ENCODE measurements at places on chromosomes 5 and 9.

DNA sequence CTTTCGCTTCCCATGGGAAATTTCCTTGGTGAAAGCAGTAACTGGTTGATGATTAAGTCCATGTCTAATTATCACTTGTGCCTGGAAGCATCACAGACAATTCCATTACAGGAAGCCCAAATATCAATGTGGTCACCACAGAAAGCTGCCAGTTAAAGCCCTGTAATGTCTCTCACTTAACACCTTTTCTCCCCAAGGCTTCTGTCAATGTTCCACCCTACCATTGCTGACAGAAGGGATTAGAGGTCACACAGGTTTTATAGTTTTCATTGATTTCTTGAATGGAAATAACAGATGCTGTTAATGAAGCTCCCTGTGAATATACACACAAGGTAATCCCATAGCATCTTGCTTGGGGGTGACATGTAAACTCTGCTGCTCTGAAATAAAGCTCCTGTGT is 279.2 kb downstream of the COX7C start:
- H3K4me1 ChIP-seq: no peaks in the 10 kb centered on the region
- peaks cover 9% of the 10 kb centered on the region for H3K27me3 ChIP-seq
- H3K36me3 ChIP-seq: no peaks in the 10 kb centered on the region
- H3K4me3 ChIP-seq: no peak overlapping the region
- DNase-seq: no peak

DNA sequence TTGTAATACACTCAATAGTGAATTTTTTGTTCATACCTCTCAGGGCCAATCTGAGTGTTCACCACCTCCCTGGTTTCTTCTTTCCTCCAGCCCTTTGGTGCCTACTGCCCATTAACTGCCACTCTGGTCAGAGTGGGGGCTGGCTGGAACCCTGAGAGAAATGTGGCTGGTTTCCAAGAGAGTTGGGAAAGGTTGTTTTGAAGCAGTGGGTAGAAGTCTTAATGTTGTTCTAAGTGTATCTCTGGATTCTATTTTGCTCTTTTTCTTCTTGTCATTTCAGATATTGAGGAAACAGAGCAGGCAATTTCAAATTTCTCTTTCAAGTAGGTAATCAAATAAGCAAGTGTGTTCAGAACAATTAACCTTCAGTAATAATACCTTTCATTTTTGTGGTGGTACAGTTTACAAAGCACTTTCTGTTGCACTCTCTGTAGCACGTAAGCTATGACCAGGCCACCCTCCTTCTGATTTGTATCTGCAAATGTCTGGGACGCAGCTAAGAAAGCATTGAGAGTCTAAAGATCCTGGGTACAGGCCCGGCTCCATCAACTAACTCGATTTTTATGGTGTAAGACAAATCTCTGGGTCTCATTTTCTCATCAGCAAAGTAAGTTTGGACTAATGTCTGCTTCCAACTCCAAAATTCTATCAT is 8.4 kb downstream of the SLC1A3 start:
- H3K4me1 ChIP-seq: no peaks in the 10 kb centered on the region
- no peak for DNase-seq
- no peak overlapping the region for H3K4me3 ChIP-seq
- H3K27ac ChIP-seq: no peak overlapping the region

DNA sequence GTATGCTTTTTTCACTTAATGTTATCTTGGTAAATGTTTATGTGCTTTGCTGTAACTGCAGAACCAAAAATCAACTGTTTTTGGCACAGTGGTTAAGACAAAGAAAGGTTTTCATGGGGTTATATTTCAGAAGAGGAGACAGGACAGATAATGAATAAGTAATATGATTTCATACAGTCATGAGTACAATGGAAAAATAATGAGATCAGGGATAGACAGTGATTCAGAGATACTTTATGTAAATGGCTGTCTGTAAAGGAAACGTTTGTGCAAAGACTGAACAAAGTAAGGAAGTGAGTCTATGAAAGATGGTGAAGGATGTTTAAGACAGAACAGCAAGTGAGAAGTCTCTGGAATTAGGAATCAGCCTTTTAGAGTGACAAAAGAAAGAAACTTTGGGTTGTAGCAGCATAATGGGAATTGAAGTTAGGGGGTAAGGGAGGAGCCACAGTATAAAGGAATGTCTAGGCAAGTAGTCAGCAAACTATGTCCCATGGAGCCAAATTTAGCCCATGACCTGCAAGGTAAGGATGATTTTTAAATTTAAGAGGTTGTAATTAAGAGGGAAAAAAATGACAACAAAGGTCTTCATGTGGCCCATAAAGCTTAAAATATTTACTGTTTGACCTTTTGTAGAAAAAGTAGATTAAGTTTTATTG is 55.0 kb downstream of the TNPO1 start:
- DNase-seq: no peak
- H3K27ac ChIP-seq: peak overlapping the region; percentile 1
- no peaks in the 10 kb centered on the region for H3K27me3 ChIP-seq

- H3K36me3 ChIP-seq: no peaks in the 10 kb centered on the region
- H3K27me3 ChIP-seq: no peaks in the 10 kb centered on the region
- H3K4me1 ChIP-seq: no peaks in the 10 kb centered on the region
- no peak overlapping the region for H3K27ac ChIP-seq
These were observed 222.9 kb upstream of the EFNA5 start for GRCh38 chr5:107893642-107894041.

- H3K27me3 ChIP-seq: peaks cover 6% of the 10 kb centered on the region
- H3K4me1 ChIP-seq: peaks cover 6% of the 10 kb centered on the region
- H3K27ac ChIP-seq: no peak overlapping the region
- no peak for DNase-seq
- H3K4me3 ChIP-seq: no peak overlapping the region
These were observed 11.1 kb downstream of the CXCL14 start for GRCh38 chr5:135567661-135568060.

DNA sequence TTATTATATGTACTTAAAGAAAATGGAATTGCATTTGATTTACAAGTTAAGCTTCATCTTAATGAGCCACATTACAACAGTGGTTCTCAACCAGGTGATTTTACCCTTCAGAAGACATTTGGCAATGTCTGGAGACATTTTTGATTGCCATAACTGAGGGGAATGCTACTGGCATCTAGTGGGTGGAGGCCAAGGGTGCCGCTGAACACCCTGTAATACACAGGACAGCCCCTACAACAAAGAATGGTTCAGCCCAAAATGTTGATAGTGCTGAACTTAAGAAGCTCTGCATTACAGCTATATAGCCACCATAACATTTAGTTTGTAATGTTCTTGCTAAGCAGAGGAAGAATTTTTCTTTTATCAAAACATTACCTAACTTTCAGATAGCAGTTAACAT is 103.1 kb downstream of the PAM start:
- peaks cover 44% of the 10 kb centered on the region for H3K4me1 ChIP-seq
- H3K4me3 ChIP-seq: no peak overlapping the region
- H3K27ac ChIP-seq: no peak overlapping the region
- H3K36me3 ChIP-seq: no peaks in the 10 kb centered on the region
- no peaks in the 10 kb centered on the region for H3K27me3 ChIP-seq

Data from effector memory CD8-positive, alpha-beta T cell (primary cell).